ENCODE measurements at places on chromosomes 1 and 21. TPM values are rescaled to one million over a fixed set of nuclear protein-coding genes. Genes with fewer than 3 reads are reported as not detected.

- no peak for DNase-seq
These were observed 386.6 kb upstream of the POU3F1 start for GRCh38 chr1:38433084-38433722.

- DNase-seq: no peak
These were observed 15.3 kb downstream of the ZBTB7B start for GRCh38 chr1:155017946-155018316.

PLA2G5 gene
- total RNA-seq: not detected

VWA1 gene
- 1.3 TPM for total RNA-seq

Data from natural killer cell treated with Interleukin-12 subunit alpha and Interleukin-12 subunit beta and Interleukin-15 and Interleukin-18, amount 100 ng/mL, for 72 hours (primary cell).